Stimulated activated CD8-positive, alpha-beta memory T cell treated with anti-CD3 and anti-CD28 coated beads, Interleukin-7, amount 100 ng/mL, for 1 hour (primary cell): ENCODE measurements at places on chromosomes 5 and 9.

- no peak for DNase-seq
Measured at GRCh38 chr9:122116040-122116439, 22.9 kb upstream of the TTLL11 start.

DNA sequence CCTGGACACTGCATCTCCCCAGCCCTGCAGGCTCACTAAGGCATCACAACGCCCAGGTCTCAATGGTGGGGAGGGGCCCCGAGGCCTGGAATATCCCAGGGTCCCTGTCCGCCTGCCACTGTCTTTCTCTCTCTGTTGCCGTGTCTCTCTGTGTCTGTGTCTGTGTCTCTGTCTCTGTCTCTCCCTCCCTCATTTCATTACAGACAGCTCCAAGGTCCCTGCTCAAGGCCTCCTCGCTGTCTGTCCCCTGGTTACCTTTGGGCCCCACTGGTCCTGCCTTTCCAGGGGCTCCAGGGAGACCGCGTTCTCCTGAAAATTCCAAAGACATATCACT, 3.2 kb downstream of the FCN1 start:
- no peak for DNase-seq

- no peak for DNase-seq
Measured at GRCh38 chr9:7467186-7467585, 332.4 kb downstream of the DMAC1 start.

DNA sequence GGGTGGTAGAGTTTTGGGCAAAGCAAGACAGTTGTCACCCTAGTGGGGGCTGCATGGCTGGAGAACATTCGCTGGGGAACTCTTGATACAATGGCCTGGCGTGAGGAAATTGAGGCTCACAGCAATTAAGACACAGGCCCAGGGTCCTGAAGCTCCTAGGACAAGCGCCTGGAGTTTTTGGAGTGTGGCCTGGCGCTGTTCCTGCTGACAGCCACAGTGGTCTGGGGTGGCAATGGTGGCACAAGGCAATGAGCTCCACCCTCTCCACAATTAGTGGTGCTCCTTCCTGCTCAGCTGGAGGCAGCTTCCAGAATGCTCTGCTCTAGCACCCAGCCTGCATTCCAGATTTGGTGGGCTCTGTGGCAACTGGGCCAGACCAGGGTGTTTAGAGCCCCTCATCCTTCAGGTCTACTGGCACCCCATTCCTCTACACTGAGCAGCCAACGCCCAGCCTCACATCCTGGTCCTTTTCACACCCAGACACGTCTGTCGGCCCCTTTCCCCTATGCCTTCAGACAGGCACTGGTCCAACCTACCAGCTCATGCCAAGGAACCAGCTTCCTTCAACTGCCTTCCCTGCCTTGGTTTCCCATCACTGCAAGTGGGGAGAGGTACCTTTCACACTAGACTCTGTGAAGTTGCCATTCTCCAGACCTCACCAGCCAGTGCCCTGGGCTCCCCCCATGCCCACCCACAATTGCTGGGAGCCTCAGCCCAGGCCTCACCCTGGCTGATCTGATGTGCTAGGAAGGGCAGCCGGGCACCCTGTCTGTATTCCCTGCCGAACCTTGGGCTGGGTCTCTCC, 138.1 kb upstream of the COL5A1 start:
- DNase-seq = no peak

GRCh38 chr5:98296426-98296825, 477.0 kb upstream of the RGMB start:
- DNase-seq = no peak

- DNase-seq = no peak
Measured at GRCh38 chr5:116038817-116039216, 6.5 kb downstream of the ARL14EPL start.
